ENCODE measurements at places on chromosomes 2 and 18.

DNA sequence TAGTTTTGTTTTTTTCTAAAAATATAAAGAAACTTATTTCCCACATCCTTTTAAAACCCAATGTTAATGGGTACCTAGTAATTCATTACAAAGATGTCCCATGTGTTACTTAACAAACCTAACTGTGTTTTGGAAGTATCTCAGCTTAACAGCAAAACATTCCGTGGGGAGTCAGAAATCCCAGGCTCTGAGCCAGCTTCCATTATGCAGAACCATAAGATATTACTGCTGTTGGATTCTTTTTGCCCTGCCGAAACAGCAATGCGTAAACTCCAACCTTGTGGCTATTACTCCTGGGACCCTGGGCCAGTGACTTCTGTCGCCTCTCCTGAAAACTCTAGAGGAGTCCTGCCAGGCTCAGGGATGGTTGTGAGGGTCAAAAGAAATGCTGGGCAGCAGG, 174.1 kb downstream of the UXS1 start:
- no peak for DNase-seq

DNA sequence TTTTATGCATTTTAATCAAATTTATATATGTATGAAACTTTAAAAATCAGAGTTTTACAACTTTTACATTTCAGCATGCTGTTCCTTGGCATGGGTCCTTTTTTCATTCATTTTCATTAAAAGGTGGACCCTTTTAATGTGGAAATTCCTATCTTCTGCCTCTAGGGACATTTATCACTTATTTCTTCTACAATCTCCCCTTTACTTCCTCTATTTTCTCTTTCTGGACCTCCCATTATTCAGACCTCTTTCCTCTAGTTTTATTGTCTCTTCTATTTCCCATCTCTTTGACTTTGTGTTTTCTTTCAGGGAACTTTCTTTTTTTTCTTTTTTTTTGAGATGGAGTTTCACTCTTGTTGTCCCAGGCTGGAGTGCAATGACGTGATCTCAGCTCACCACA, 5.7 kb downstream of the PROC start:
- no peak for DNase-seq

DNA sequence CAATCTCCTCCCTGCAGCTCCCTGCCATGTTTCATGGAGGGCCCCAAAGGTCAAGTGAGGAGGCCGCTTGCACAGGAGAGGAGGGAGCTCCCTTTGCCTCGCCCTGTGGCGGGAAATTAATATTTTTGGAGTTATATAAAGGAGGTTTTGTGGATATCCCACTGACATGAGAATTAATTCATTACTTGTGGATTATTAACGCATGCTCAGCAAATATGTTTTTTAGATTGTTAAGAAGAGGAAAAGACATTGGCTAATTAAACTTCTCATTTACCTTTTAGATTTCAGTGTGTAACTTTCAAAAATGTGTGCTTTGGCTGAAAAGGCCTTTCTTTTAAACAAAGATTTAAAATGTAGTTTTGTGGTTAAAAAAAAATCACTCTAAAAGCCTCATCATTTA, 474.0 kb downstream of the SOCS6 start:
- DNase-seq: no peak

GRCh38 chr18:37668971-37669747, 103.6 kb upstream of the CELF4 start:
- DNase-seq: no peak

GRCh38 chr2:167028503-167028902, 140.2 kb downstream of the XIRP2 start:
- no peak for DNase-seq

- DNase-seq: no peak
Observed at GRCh38 chr18:37476182-37476581, 89.4 kb downstream of the CELF4 start.
